ENCODE measurements at places on chromosomes 7 and 10.

DNA sequence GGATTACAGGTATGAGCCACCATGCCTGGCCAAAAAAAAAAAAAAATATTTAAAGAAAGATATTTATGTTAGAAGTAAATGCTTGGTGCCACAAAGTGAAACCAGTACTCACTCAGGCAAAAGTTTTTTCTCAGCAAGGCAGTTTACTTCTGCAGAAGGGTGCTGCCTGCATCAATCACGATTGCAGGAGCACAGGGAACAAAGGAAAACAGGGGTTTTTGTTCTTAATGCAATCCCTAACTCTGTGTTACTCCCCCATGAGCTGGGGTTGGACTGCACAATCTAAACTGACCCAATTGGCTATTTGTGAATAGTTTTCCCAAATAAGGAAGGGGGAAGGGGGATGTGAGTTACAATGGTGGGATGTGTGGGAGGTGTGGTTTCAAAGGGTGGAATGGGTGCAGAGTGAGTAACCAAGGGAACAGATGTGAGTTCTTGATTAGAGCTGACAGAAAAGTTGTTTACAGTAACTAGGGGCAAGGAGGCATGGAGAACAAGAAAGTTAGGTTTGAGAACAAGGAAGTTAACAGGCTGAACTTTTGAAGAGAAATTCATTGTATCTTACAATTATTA is 255.4 kb downstream of the TYW1 start:
- no peak for DNase-seq

GRCh38 chr7:125681508-125681907 is 751.9 kb upstream of the POT1 start:
- DNase-seq: no peak

DNA sequence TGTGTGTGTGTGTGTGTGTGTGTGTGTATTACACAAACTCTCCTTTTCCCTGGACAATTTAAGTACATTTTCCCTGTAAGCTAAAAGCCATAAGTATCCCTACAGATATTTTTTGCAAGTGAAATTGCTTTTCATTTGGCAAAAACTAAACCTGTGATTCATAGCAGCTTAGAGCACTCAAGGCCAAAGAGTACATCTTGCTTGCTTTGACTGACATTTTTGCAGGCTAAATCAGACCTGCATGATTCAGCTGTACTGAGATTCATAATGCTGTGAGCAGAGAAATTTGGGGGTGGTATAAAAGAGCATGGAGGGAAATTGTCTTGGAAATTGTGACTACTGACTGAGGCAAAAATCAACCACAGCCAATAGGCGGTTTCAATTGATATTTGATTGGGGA is 500.4 kb downstream of the GFRA1 start:
- DNase-seq: peak; percentile 5

DNA sequence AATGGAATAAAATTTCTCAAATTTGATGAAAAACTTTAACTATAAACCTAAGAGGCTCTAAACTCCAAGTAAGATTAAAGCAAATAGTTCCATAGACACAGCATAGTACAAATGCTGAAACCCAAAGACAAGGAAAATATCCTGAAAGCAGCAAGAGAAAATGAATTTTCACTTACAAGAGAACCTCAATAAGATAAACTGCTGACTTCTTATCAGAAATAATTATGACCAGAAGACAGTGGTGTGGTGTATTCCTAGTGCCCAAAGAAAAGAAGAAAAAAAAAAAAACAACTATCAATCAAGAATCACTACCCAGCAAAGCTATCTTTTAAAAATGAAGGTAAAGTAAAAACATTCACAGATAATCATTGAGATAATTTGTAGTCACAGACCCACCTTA is 106.3 kb downstream of the DYNC1I1 start:
- DNase-seq: no peak

- DNase-seq: no peak
These were observed 464.3 kb upstream of the ADARB2 start for GRCh38 chr10:2201534-2202099.

DNA sequence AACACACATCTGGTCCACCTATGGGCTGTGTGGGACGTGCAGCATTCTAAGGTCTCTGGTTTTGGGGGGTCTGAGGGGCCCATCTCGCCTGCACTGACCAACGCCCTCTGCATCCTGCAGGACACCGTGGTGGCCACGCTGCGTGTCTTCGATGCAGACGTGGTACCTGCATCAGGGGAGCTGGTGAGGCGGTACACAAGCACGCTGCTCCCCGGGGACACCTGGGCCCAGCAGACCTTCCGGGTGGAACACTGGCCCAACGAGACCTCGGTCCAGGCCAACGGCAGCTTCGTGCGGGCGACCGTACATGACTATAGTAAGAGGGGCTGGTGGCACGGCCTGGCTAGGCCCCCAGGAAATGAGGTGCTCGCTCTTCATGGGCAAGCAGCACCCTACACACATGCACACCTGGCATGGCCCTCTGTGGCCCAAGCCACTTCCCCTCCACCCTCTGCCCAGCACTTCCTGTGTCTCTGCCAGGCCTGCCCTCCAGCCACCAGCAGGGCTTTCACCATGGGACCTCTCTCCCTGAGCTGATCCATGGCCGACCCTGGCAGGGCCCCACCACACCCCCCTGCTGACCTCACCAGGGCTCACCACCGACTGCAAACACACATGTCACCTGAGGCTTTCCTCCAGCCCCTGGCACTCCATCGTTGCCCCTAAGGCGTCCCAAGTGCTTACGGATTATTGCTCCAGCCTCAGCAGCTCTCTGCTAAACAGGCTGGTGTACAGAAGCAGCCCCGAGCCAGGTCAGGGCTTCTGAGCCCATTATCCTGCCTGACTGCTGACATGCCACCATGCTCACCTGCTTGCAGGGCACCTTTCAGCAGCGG is 29.6 kb downstream of the RET start:
- no peak for DNase-seq

Data from epithelial cell of prostate (primary cell).